ENCODE measurements at places on chromosomes 6 and 20. TPM values are rescaled to one million over a fixed set of nuclear protein-coding genes. Genes with fewer than 3 reads are reported as not detected.

DNA sequence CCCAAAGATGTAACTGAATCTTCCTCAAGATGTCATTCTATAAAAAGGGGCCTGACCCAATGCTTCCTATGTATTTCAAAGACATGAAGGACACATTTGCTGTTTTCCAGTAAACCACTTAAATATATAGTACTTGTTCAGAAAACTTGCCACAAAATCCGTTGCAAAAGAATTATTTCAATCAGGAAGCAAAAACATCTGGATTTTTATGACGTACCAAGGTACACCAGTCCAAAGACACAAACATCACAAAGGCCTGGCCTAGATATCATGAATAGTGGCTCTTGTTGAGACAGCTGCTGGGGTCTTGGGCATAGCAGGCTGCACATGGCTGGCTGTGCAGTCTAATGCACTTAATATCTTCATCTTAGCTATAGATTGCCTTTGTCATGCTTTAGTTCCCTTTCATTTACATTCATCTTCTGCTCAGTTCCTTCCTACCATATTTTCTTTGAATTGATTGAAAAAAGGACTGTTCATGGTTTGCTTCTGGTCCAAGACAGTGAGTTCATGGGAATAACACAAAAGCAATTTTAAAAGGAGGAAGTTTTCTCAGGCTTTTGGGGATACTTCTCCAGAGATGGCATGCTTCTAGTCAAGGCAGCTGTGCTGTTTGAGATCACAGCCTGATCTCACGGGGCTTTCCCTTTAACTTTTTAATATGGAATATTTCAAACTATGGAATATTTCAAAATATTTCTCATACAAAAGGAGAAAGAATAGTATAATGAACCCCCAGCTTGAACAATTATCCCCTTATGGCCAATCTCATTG, 44.5 kb downstream of the MYLIP start:
- DNase-seq, result no peak

- peak; percentile 93 for DNase-seq
Measured at GRCh38 chr6:41735427-41736185, at the start of gene TFEB. TSS of gene TFEB (minus strand) at chr6:41735608. CDS start at chr6:41691213, 44,395 bp downstream.

Gene OLIG3
- total RNA-seq, result not detected

- no peak for DNase-seq
Measured at GRCh38 chr20:62235001-62235776, 3.1 kb upstream of the OSBPL2 start.

- DNase-seq, result no peak
Measured at GRCh38 chr6:78670802-78671201, 196.5 kb upstream of the IRAK1BP1 start.

DNA sequence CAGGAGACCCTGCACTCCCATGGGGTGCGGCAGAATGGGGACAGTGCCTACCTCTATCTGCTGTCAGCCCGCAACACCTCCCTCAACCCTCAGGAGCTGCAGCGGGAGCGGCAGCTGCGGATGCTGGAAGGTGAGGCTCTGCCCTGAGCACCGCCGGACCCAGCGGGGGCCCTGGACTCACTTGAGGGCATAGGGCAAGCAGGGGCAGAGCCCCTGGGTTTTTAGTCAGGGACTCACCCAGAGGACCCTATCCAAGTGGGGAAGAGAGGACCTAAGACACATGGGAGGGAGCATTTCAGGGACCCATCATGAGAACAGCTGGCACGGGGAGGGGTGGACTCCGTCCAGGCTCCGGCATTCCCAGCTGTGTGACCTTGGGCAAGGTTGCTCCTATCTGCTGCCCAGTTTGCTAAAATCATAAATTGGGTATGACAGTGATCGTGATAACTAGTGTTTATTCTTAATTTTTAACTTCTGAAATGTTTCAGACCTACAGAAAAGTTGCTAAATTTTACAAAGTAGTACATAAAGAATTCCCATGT, 9.8 kb downstream of the RBCK1 start:
- no peak for DNase-seq

- DNase-seq, result no peak
Measured at GRCh38 chr6:98094696-98095095, 739.7 kb upstream of the POU3F2 start.

GRCh38 chr6:4777394-4777935, 1.3 kb downstream of the CDYL start:
- peak; percentile 9 for DNase-seq

Gene AGER
- total RNA-seq, result 45.4 TPM

GRCh38 chr20:48826883-48827771, 672 bp downstream of the PREX1 start:
- peak; percentile 24 for DNase-seq

- no peak for DNase-seq
Measured at GRCh38 chr20:25061821-25062530, 4.0 kb upstream of the ACSS1 start.

- DNase-seq, result no peak
Measured at GRCh38 chr6:22801831-22802230, 232.5 kb downstream of the HDGFL1 start.

Gene LBP
- total RNA-seq, result not detected

Gene DLK2
- not detected for total RNA-seq

GRCh38 chr20:37407573-37408002, 61.6 kb downstream of the SRC start:
- no peak for DNase-seq

Gene CFB
- not detected for total RNA-seq

GRCh38 chr20:25179439-25180089, 15.9 kb upstream of the ENTPD6 start:
- DNase-seq, result no peak

Gene UBE2C
- total RNA-seq, result 244 TPM

DNA sequence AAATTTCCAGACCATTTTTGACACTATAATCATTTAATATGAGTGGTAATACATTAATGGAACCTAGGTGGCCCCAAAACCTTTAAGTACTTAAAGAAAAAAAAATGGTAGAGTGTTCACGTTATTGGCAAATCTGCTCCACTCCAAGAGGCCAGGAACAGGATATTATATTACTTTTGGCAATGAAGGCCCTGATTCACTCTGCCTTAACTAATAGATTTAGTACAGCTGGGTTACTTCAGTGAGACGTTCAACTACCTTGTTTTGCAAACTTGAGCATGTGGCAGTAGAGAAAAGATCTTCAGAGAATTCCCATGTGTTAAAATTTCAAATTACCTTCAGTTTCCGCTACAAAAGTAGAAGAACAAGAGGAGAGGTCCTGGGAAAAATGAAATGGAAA, 12.8 kb downstream of the ADNP start:
- no peak for DNase-seq

- no peak for DNase-seq
Measured at GRCh38 chr6:167027772-167028171, 28.6 kb downstream of the CEP43 start.

DNA sequence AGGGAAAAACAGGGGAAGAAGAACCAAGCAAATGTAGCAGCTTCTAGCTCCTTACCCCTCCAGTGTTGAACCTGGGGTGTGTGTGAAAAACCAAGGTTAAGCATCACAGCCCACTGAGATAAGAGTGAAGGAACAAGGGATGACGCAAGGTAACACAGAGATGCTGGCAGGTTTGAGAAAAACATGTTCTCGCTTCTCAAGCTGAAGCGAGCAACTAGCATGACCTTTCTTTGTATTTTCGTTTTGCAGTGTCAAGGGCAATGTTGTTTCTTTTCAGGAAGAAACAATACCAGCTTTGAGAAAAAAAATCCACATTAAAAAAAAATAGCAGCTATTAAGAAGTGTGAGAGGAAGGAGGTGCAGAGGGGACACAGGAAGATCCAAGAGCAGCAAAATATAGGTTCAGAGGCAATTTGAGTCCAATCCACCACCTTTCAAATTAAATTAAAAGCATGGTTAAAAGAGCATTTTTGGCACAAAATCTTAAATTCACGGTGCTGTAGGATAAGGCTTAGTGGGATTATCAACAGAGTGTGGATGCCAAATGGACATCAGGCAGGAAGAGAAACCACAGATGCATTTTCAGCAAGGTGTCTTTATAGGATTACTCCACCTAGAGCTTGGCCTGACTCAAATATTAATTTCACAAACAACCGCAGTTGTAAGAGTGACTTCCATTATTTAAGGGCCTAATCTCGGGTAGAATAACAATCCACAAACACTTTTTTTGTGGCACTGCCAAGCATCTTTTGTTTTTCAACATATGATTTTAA, 70.9 kb downstream of the SYNE1 start:
- no peak for DNase-seq

DNA sequence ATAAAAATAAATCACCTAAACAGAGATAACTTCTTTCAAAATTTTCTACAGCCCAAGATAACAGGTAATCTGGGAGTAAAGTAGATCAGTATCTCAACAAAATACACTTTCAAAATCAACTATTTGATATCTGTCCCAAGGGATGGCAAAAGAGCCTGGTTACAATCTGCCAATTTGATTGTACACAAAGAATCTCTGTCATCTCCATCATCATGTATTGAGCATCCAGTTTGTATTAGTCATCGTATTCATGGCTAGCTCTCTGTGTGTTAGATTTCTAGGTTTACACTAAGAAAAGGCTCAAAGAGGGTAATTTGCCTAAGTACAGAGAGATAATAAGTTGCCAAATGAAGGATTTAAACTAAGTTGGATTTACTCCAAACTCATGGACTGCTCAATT, 329.0 kb upstream of the NRSN1 start:
- DNase-seq, result no peak

Gene CHRNA4
- total RNA-seq, result not detected

GRCh38 chr6:110329714-110330436, 28.3 kb downstream of the METTL24 start:
- no peak for DNase-seq

GRCh38 chr6:79168695-79168980, 65.8 kb downstream of the HMGN3 start:
- DNase-seq, result no peak

Gene DSP
- total RNA-seq, result 0.04 TPM

- DNase-seq, result no peak
Measured at GRCh38 chr6:143792402-143793279, 50.5 kb upstream of the LTV1 start.

Gene ANKRD6
- total RNA-seq, result 3.3 TPM

Gene PAX1
- total RNA-seq, result not detected

DNA sequence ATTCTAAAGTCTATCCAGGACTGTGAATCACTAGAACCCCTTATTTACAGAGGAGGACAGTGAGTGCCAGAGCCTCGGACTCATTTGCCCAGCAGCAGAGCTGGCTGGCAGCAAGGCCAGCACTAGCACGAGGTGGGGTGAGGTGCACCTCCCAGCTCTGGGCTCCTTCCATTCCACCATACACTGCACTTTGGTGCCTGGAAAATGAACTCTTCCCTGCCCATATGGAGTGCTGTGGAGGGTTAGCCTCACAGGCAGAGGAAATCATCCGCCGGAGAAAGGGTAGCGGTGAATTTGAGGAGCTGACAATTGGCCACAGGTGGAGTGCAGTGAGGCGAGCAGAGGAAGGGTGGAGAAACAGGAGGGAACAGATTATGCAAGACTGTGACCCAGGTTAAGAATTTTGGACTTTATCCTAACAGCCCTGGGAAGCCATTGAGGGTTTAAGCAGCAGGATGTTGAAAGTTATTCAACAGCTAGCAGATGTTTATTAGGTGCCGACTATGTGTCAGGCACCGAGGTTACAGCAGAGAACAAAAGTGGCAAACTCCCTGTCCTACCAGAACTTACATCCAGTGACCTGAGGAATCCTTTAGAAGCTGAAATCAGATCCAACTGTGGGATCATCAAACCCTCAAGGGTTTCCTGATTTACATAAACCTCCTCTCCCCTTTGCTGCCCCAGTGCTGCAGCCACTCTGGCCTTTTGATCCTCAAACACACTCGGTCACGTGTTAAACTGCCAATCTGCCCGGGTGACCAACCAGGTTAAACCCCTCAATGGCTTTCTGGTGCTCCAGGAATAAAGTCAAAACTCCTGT, 6.2 kb downstream of the TRIM26 start:
- DNase-seq, result no peak

All from activated CD4-positive, alpha-beta T cell treated with anti-CD3 and anti-CD28 coated beads, Interleukin-2, amount 10 ng/mL, durations not matched to agents 7 days and 5 days (primary cell).